ENCODE measurements at places on chromosomes 4 and X.

GRCh38 chr4:76206222-76206942 is 7.2 kb downstream of the SCARB2 start:
- DNase-seq = no peak

- no peak for DNase-seq
Measured at GRCh38 chrX:134287346-134287745, 50.4 kb downstream of the CCDC160 start.

DNA sequence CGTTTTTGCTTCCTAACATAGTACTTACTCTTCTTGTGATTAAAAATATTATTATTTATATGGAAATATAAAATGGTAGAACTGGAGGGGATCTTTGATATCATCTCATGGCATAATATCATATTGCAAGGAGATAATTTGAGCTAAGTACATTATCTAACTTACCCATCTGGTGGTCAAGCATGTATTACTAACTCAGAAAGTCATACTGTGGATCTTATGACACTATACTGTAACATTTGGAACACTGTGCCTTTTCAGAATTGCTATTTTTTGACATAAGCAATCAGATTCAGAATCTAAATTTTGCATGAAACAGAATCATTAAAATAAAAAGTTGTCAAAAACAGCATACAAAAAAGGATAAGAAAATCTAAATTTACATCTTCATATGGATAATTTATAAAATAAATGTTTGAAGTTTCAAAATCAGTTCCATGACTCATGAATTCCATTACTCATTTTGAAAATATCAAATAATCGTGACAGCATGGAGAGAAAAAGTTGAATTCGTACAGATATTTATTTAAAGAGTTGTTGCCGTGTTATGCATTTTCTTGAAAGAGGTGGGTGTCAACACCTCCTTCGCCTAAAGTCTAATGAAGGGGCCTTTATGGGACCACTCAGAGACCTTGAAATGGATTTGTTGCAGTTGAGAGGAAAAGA is 928.1 kb downstream of the PDHA2 start:
- no peak for DNase-seq

GRCh38 chr4:21697583-21697982 is 251.0 kb downstream of the KCNIP4 start:
- DNase-seq = no peak

GRCh38 chr4:131408102-131408501 is 1741.0 kb upstream of the PCDH10 start:
- no peak for DNase-seq

DNA sequence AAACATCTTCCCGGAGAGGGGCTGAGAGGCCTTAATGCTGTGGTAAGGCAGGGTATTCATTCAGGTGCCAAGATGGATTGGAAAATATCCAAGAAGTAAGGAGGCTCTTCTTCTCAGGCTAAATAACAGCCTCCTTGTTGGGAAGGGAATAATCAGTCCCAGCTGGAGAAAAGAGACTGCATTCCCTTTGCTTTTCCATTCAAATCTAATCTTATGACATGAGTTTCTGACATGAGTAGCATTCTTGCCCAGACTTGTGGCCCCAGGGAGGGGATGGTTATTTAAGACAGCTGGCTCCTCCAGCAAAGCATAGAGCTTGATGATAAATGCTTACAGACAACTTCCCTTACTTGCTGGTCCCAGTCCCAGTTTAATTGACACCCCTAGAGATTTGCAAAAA is 98.3 kb downstream of the DCLK2 start:
- no peak for DNase-seq

DNA sequence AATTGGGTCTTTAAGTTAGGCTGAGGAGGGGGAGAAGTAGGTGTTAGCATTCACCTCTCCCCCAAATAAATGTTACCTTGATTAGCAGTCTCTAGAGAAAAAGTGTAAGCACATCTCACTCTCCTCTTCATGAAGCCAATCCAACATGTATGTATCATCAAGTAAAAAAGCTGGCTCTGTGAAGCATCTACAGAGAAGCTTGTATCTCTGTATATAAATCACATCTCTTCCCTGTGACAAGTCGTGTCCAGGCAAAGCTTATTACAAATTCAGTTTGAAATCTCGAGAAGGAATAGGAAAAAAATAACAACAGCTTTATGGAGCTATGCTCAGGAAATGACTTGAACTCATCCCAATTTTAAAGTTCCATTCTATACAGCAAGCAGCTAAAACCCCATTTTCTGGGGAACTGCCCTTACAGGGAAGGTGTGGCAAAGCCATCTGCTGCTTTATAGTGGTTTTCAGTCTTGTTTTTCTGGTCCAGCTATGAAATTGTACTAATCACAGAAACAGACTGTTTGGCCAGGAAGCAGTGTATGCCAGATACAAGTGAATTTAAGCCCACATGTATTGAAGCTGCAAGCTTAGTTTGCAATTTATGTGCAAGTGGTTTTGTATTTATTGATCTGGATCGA is 313.3 kb upstream of the NOCT start:
- no peak for DNase-seq

GRCh38 chr4:87056881-87057280 is 122.1 kb downstream of the AFF1 start:
- DNase-seq = no peak

GRCh38 chrX:11040405-11040804 is 70.7 kb upstream of the HCCS start:
- no peak for DNase-seq

DNA sequence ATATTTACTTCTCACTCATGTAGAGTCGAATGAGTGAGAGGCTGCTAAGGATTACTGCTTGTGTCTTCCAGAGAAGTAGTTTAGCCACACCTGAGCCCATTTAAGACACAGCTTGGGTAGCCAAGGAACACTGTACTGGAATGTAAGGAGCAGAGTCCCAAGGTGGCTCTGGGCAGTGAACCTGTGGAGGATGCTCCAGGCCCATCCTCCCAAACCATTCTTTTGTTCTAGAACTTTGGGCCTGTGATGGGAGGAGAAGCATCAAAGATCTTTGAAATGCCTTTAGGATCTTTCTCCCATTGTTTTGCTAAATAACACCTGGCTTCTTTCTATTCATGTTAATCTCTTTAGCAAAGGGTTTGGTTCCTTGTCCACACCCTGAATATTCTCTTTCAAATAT is 162.2 kb downstream of the KLHL4 start:
- DNase-seq = no peak

GRCh38 chr4:108116423-108117168 is 52.1 kb downstream of the LEF1 start:
- no peak for DNase-seq

GRCh38 chr4:158111241-158111640 is 61.6 kb downstream of the GASK1B start:
- no peak for DNase-seq

- DNase-seq = no peak
Measured at GRCh38 chrX:131671735-131672134, 127.9 kb downstream of the OR13H1 start.

GRCh38 chr4:88528861-88529260 is 5.3 kb upstream of the PYURF start:
- DNase-seq = no peak

- no peak for DNase-seq
Measured at GRCh38 chr4:6586715-6587325, 11.8 kb downstream of the MAN2B2 start.

GRCh38 chrX:11445540-11445939 is 152.3 kb downstream of the AMELX start:
- DNase-seq = no peak

GRCh38 chr4:119261986-119262385 is 49.5 kb downstream of the USP53 start:
- DNase-seq = no peak

- no peak for DNase-seq
Measured at GRCh38 chr4:96543346-96543745, 703.5 kb downstream of the PDHA2 start.

- no peak for DNase-seq
Measured at GRCh38 chr4:8026453-8026852, 86.8 kb upstream of the AFAP1 start.

- no peak for DNase-seq
Measured at GRCh38 chrX:120446498-120446897, 22.6 kb downstream of the LAMP2 start.

GRCh38 chr4:78311306-78311705 is 240.3 kb upstream of the ANXA3 start:
- no peak for DNase-seq

DNA sequence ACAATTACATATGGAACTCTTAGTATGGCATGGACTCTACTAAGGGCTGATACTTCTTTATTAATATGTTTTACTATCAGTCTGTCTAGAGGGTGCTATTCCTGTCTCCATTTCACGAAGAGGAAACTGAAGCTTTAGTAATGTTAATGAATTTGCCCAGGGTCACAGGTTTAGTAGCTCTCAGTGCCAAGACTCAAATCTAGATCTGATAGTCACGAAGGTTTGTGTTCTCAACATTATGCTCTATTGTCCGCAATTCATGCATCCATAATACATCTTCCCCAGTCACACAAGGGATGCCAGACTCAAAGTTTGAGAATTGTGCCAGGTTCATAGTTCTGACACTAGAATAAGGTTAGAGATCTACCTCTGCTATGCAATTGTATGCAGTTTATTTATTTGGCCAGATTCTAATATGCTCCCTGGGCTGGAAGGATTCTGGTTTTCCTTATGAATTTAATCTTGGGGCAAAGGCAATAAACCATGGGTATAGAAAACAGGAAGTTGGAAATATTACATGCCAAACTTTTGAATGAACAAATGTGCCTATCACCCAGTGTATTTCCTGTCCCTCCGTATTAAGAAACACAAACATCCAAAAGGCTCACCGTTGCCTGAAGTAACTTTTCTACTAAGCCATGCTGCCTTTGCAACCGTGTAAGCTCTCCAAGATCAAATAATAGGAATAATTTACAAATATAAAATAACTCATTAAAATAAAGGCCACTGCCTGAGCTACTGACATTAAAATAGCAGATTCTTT is 478.5 kb downstream of the INPP4B start:
- no peak for DNase-seq

GRCh38 chr4:94447754-94448411 is 3.9 kb upstream of the PDLIM5 start:
- no peak for DNase-seq

DNA sequence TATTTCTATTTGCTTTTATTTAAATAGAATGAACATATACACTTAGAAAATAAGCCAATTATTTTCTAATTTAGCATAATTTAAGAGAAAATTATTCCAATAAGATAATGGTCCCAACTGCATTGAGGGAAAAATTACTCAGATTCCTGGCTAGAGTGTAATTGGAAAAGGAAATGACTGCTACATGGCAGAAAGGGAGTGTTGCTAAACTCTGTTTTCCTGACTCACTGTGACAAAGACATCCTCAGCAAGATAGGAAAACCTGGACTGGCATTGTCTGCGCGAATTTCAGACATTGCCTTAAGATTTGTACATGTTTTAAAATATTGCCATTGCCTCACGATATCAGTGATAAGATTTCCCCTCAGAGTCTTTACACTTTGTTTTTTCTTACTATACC is 8.2 kb downstream of the TNIP3 start:
- DNase-seq = no peak

- DNase-seq = no peak
Measured at GRCh38 chrX:97637289-97637688, 753.6 kb downstream of the RPA4 start.

DNA sequence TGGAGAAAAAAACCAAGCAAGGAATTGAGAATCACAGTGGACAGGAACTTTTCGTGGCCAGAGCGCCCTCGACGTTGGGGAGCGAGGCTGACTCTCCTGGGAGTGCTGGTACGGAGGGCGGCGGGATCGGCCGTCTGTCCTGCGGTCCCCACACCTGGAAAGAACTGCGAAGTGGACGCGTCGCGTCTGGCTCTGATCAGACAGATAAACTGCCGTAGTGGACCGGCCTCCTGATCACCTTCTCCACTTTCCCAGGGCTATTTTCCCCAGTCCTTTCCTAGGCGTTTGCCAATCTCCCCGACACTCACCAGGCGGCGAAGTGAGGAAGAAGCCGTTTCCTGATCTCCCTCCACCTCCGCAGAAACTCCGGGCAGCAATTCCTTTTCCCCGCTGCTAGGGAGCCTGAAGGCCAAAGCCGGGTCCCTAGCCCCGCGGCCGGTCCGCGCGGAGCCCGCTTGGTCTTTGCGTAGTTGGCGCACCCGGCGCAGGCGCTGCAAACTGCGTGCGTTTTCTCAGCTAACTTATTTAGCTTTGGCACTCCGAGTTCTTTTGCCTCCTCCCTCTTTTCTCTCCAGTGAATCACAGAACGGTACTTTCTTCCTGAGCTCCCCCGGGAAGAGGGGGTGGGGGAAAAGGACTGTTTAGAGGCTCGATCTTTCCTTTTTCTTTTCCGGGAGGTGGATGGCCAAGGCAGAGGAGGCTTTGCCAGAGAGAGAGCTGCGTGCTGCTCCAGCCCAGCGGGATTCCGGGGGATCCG is at the start of gene ARSJ:
Gene ARSJ, minus strand, starts transcription at position 500 of the 757 bp plus-strand sequence. CDS start 813 bp downstream, outside the sequence.
- peak; percentile 24 for DNase-seq

GRCh38 chr4:89469930-89470375 is 162.4 kb upstream of the GPRIN3 start:
- no peak for DNase-seq

GRCh38 chrX:68684291-68684918 is 36.9 kb downstream of the STARD8 start:
- DNase-seq = no peak

GRCh38 chr4:106231931-106232330 is 84.1 kb downstream of the TBCK start:
- no peak for DNase-seq

All from GOT3 (cell line).